Stimulated activated CD8-positive, alpha-beta memory T cell treated with anti-CD3 and anti-CD28 coated beads, Interleukin-4, amount 100 ng/mL, for 4 hours (primary cell): ENCODE measurements at places on chromosomes 11 and 22.
A peak's percentile ranks its signal among the peaks of the same experiment; 100 is the strongest.

DNA sequence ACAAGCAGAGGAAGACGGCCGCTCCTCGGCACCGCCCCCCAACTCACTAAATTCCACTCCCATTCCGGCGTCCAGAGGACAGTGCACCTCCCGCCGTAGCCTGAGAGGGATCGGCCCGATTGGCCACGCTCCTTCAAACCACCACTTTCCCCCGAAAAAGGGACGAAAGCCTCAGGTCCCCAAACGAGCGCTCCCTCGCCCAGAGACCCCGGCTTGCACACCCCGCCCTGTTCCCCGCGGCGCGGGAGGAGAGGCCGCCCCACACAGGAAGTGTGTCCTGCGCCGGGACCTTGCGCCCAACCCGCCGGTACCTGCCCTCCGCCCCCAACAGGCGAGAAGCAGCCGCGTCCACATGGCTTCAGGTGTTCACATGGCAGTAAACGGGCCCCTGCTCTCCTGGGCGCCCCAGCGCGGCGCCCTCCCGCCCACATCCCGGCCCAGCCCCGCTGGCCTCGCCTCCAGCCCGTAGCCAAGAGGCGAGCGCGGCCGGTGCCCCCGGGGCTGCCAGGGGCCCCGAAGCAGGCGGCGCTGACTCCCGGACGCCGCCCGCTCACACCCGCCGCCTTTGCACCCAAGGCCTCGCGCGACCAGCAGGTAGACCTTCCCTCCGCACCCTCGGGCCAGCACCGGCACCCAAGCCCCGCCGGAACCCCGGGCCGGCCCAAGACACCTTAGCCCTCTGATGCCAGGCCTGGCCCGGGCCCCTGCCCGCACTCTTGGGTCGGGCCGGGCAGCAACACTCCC lies 849 bp downstream of the TCF20 start:
- peak; percentile 36 for DNase-seq

DNA sequence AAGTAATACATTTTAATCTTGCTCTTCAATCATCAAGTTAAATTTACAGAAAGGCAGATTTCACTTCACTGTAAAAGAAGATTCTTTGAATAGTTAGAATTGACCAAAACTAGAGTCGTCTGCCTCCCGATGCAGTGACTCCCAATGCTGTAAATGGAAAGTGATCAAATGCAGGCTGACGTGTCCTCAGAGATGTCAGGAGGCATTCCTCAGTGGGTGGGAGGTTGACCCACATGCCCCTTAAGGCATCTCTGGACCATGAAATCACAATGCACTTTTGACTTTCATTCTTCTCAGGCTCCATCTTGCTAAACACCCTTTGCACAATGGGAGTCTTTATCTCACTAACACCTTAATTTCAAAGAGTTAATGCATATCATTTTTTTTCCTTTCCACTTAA lies 19.0 kb upstream of the CECR2 start:
- no peak for DNase-seq

- DNase-seq, result no peak
Measured at GRCh38 chr11:122309262-122309925, 193.4 kb upstream of the BLID start.

GRCh38 chr22:17749605-17750395 lies 24.5 kb downstream of the BID start:
- no peak for DNase-seq

GRCh38 chr11:12394601-12395000 lies 17.2 kb downstream of the PARVA start:
- DNase-seq, result no peak
